Memory B cell (primary cell): ENCODE measurements at places on chromosomes 1 and 21.

- DNase-seq = no peak
Observed at GRCh38 chr1:14844923-14845617, 246.6 kb downstream of the KAZN start.

GRCh38 chr1:203263496-203263895 lies 34.0 kb upstream of the CHIT1 start:
- DNase-seq = no peak

DNA sequence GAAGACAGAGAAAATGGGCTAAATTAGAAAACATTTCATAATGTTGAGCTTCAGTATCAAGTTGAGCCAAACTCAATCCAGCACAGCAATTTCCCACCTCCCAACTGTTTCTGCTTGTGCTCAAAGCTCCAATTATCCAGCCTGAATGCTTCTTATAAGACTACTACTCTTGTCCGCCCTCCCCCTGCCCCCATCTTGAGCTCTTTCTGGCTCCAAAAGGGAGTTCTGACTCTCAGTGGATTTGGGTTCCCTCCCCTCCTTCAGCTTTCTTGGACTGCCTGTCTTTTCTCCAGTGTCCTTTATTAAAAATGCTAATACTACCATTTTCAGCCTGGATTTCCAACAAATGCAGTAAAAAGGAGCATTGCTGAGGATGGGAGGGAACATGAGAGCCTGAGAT lies 174.8 kb downstream of the ASTN1 start:
- DNase-seq = no peak

GRCh38 chr1:93576746-93577145 lies 104.9 kb downstream of the BCAR3 start:
- no peak for DNase-seq

DNA sequence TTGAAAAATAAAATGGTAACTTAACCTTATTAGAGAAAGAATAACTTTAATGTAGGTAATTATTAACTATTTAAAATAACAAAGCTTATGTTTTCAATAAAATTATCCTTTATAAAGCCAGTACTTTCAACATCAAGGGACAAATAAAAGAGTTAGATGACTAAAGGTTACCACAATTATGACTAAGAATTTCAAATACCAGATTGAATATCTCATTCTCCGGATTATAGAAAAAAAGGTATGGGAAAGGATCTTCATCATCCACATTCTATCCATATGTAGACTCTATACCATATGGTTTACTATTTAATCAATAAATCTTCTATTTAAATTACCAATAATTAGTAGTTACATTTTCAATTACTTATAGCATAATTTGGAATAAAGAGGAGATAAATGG lies 62.8 kb downstream of the TOR3A start:
- DNase-seq = no peak

DNA sequence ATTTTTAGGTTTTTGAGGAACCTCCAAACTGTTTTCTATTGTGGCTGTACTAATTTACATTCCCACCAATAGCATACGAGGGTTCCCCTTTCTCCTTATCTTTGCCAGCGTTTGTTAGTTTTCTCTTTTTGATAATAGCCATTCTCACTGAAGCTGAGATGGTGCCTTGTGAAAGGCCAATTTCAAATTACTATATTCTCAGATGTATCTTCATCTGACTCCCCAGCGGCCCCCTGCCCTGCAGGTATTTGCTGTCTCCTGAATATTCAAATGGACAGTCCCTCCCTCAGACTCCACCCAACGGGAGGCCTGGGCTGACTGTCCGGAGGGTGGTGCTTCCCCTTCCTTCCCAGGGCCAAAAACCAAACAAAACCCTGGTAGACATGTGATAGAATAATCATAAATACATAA lies 33.5 kb upstream of the TARBP1 start:
- no peak for DNase-seq

DNA sequence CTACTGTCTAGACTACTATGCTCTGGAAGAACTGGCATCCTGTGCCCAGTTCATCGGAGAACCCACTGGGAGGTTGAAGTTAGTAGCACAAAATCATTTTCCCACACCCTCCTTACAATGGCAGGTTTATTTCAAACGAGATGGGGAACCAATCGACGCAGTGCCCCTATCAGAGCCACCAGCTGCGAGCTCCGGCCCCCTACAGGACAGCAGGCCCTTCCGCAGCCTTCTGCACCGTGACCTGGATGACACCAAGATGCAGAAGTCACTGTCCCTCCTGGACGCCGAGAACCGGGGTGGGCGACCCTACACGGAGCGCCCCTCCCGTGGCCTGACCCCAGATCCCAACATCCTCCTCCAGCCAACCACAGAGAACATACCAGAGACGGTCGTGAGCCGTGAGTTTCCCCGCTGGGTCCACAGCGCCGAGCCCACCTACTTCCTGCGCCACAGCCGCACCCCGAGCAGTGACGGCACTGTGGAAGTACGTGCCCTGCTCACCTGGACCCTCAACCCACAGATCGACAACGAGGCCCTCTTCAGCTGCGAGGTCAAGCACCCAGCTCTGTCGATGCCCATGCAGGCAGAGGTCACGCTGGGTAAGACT lies 115.5 kb upstream of the KLHDC7A start:
- no peak for DNase-seq

DNA sequence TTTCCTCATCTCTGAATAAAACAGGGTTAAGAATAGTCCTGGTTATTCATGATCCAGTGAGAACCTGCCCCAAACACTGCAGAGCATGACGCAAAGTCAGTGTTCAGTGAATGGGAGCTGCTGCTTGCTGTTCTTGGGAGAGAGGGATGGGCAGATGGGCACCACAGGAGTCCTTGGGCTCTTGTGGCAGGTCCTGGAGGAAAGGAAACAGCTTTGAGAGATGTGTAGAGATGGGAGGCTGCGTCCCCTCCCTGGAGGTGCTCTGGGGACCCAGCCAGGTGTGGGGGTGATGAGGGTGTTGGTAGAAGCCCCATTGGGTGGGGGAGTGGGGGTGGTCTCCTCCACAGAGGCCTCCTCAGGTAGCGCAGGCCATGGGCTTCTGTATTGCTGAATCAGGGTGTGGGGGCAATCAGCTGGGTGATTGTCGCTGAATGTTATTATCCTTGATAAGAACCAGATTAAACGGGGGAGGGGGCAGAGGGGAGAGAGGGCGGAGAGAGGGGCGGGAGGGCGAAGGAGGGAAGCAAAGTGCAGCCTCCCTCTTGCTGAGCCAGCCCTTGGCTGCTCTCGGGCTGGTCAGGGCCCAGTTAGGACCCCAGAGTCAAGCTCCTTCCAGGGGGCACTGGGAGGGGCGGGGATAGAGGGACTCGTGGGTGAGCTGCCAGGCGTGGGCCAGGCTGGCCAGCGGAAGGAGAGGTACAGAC lies 22.9 kb upstream of the CASZ1 start:
- no peak for DNase-seq

GRCh38 chr1:5616366-5617178 lies 375.7 kb downstream of the NPHP4 start:
- no peak for DNase-seq

GRCh38 chr1:64161357-64161941 lies 42.0 kb upstream of the UBE2U start:
- DNase-seq = no peak

DNA sequence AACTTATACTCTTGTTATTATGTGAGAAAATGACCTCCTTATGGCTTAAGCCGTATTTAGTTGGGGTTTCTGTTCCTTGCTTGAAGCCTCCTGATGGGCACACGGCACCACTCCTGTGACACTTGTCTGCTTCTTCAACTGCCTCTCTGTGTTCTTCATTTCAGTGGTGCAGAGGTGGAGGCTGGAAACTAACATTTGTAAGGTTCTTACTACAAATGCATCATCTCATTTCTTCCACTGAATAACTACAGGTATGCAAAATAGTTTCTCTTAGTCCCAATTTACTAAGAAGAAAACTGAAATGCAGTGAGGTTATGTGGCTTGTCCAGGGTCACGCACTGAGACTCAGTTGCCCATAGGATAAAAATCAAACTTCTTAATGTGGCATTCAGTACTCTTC lies 23.6 kb upstream of the ZNF362 start:
- no peak for DNase-seq

DNA sequence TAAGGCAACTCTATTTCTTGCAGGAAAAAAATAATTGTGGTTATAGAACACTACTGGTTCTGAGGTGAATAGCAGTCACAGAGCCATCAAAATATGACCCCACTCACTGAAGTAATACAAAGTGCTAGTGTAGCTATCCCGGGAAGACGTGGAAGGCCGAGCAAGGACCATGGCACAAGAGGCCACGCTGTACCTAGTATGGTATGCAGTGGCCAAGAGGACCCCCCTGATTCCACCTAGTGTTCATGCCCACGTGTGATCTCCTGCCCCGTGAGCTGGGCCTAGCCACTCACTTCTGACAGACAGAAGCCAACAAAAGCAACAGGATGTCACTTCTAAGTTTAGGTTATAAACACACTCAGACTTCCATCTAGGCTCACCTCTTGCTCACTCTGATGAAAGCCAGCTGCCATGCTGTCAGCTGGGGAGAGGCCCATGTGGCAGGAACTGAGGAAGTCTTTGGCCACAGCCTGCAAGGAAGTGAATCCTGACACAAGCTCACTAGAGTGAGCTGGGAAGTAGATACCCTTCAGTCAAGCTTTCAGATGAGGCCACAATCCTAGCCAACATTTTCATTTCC lies 21.7 kb upstream of the LSS start:
- DNase-seq = no peak

GRCh38 chr1:237894131-237894530 lies 3.4 kb upstream of the ZP4 start:
- DNase-seq = no peak

DNA sequence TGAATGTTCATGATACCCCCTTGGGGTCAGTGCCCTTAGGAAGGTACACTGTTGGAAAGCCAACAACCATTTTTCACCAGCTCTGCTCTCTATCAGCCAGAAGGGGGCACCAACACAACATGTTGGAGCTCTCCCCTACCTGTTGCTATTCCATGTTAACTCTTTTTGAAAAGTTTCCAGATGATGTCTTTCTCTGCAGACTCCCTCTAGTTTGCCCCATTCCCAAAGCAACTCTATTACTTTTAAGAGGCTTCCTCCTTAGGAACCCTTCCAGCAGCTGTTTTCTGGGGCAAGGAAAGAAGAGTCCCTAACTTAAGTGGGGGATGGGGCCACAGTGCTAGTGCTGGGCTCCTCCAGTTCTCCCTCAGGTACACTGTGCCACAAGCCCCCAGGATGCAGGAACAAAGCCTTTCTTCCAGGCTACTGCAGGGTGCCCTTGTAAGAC lies 22.9 kb upstream of the NDC1 start:
- DNase-seq = peak; percentile 38

DNA sequence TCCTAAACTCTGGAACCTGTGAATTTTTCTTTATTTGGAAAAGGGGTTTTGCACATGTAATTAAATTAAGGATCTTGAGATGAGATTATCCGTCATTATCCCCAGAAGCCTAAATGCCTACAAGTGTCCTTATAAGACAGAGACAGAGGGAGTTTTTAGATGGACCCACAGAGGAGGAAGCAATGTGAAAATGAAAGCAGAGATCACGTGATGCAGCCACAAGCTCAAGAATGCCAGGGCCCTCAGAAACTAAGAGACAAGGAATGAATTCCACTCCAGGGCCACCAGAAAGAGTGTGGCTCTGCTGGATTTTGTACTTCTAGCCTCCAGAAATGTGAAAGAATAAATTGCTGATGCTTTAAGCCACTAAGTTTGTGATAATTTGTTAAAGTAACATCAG lies 183.6 kb upstream of the UBE2U start:
- DNase-seq = no peak

GRCh38 chr1:172486805-172487454 lies 43.1 kb upstream of the PIGC start:
- no peak for DNase-seq

DNA sequence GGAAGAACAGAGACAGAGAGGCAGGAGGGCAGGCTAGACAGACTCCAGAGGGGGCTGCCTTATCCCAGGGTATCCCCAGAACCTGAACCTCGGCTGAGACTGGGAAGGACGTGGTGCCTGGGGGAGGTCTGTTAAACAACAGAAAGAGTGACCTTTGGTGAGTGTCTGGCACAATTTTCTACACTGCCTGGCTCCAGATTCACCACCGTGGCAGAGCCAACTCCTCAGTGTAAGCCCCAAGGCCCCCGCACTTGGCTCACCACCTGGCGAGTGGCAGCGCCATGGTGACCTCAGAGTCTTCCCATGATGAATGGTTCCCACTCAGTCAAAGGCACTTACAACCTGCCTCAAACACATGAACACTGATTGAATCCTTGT lies 6.5 kb downstream of the RD3 start:
- DNase-seq = no peak

DNA sequence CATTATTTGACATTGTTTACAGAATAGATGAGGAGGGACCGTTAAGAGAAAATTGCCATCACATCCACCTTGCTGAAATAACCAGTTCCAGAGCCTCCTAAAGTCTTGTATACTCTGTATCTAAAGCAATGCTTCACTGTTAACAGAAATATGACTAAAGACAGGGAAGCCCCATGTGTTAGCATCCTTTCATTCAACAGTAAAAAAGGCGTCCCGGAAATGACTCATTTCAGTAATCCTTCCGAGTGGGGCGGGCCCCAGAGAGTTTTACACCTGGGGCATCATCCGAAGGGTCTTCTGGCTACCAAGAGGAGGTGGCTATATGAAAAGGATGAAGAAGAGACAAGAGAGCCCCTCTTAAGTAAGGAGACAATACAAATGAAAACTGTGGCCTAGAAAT lies 227.2 kb downstream of the SLC45A1 start:
- no peak for DNase-seq

GRCh38 chr21:19198801-19199200 lies 795.2 kb upstream of the TMPRSS15 start:
- no peak for DNase-seq
